ENCODE measurements at places on chromosomes 2 and 18. TPM values are rescaled to one million over a fixed set of nuclear protein-coding genes. Genes with fewer than 3 reads are reported as not detected.

DNA sequence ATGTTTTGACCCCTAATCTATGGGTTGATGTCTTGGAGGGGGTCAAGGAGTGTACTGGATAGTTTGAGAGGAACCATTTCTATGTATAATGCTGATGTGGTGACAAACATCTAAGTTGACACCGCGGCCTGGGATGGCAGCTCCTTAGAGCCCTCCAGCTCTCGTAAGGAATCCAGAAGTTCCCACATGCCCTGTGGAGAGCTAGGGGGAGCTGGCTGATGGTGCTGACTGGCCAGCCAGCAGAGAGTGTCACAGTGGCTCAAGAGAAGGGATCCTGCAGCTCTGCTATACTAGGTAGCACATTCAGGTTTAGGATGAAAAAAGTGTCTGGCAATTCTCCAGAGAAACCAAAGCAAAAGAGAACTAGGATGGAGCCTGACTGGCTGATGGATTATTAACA, 842.2 kb upstream of the VRK2 start:
- peak; percentile 6 for DNase-seq

DNA sequence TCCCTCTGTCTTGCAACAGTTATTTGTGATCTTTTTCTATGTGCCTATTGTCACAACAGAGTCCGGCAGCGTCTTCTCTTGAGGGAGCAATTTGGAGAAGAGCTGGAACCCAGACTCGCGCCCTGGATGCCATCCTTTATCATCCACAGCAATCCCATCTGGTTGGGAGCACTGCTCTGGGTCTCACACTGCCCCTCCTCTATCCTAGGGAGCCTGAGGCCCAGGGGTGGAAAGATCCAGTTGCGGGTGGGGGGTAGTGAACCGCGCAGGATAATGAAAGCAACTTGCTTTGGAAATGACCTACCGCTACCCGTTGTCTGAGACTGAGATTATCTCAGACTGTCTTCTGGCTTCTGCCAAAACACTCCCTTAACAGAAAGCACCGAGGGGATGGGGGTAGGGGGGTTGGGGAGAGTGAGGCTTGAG, 713 bp downstream of the WBP1 start:
- no peak for DNase-seq

HAAO gene
- total RNA-seq = 0.77 TPM

C2orf81 gene
- total RNA-seq = 6.0 TPM

GRCh38 chr2:132584976-132585817, 84.8 kb downstream of the LYPD1 start:
- DNase-seq = no peak

RFTN2 gene
- 8.2 TPM for total RNA-seq
